ENCODE measurements at places on chromosomes 1 and 21. TPM values are rescaled to one million over a fixed set of nuclear protein-coding genes. Genes with fewer than 3 reads are reported as not detected.

The DISP3 gene
- 0.21 TPM for total RNA-seq

GRCh38 chr1:98515744-98516143, 145.8 kb upstream of the SNX7 start:
- no peak for DNase-seq

The CD84 gene
- 18.6 TPM for total RNA-seq

DNA sequence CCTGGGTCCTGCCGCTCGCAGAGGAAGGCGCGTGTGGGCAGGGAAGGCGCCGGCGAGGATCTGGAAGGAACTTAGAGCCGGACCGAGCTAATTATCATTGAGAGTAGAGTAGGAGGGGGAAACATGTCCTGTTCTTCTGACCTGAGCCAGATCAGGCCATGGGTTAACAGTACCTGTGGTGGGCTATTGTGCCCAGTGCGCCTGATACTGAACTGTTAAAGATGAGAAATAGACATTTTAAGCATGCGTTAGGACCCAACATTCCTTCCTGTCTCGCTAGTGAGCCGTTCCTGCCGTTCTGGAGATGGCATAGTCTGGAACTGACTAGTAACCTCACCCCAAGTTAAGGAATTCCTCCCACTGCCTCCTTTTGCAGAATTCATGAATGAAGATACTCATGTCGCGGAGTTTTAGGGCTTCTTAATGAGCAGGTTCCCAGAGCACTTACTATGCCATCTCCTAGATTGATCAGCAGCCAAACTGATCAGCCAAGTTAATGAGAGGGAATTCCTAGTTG, 870 bp downstream of the STRIP1 start:
- no peak for DNase-seq

GRCh38 chr1:53934170-53934765, 11.2 kb downstream of the IFT25 start:
- no peak for DNase-seq

GRCh38 chr1:193543259-193543658, 356.8 kb upstream of the B3GALT2 start:
- DNase-seq: no peak

GRCh38 chr1:162609306-162609705, 23.0 kb upstream of the DDR2 start:
- DNase-seq: no peak

DNA sequence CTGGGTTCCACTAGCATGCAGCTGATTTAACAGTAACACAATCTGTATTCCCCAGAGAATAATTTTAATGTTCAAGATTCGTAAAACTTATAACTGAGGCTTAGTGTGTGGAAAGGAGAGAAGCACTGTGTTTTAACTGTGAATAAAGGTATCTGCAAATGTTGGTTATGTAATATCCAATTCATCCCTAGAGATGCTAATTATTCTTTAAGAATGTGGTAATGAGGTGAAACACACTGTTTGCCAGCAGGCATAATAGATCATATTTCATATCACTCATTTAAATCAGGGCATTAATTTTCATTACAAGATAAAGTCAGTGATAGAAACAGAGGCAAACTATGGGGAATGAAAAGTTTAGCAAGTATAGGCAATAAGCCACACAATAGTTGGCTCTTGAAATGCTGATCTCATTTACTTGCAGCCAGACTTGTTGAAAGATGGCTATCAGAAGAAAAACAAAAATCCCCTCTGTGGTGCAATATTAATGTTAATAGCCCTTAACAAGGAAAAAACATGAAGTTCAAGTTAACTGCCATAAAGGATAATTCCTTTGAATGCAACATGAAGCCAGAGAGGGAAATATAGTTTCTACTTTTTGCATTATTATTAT, 33.4 kb downstream of the HMCN1 start:
- no peak for DNase-seq

The ASTN1 gene
- not detected for total RNA-seq

The CLDN17 gene
- not detected for total RNA-seq

All from activated CD4-positive, alpha-beta memory T cell treated with anti-CD3 and anti-CD28 coated beads for 36 hours (primary cell).